ENCODE measurements at places on chromosomes 12 and 14. TPM values are rescaled to one million over a fixed set of nuclear protein-coding genes. Genes with fewer than 3 reads are reported as not detected.
A peak's percentile ranks its signal among the peaks of the same experiment; 100 is the strongest.

Gene SLC4A8
- total RNA-seq, result 30.0 TPM

Gene TPH2
- total RNA-seq, result 0.11 TPM

- H3K36me3 ChIP-seq, result no peaks in the 10 kb centered on the region
- peaks cover 4% of the 10 kb centered on the region for H3K4me1 ChIP-seq
- no peak for DNase-seq
These were observed 2.1 kb downstream of the GNPTAB start for GRCh38 chr12:101828463-101829196.

DNA sequence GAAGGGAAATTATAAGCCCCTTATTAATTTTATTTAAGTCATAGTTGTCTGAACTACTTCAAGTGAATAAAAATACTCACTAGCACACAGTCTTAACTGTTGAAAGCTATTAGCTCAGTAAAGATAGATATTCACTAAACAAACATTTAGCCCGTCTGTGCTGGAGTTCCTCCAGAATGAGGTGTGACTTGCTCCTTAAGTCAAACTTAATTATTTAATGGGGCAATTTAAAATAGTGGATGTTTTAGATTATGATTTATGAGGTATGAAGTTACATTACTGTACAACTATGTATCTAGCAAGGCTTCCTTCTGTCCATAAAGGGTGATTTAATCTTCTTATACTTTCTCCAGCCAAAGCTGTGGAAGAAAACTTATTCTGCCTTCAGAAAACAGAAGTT lies 414.0 kb upstream of the FLRT2 start:
- H3K4me1 ChIP-seq, result no peaks in the 10 kb centered on the region
- H3K27ac ChIP-seq, result no peak overlapping the region
- no peak overlapping the region for H3K4me3 ChIP-seq
- DNase-seq, result no peak

DNA sequence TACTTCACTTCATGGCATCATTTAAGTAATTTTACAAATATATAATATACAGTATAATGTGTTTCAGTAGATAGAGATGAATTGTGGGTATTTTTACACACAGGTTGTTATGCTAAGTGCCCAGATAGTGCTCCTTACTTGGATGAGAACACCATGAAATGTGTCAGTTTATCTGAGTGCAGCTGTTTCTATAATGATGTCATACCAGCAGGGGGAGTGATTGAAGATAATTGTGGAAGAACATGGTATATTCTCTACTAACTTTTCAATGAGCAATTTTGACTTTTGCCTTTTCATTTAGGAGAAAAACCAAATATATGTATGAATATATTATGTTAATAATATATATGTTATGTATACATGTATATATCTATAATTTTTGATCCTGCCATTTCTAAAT lies 221.6 kb downstream of the LRRK2 start:
- no peak overlapping the region for H3K27ac ChIP-seq
- no peak for DNase-seq
- no peaks in the 10 kb centered on the region for H3K36me3 ChIP-seq
- H3K27me3 ChIP-seq, result no peaks in the 10 kb centered on the region
- H3K4me3 ChIP-seq, result no peak overlapping the region

DNA sequence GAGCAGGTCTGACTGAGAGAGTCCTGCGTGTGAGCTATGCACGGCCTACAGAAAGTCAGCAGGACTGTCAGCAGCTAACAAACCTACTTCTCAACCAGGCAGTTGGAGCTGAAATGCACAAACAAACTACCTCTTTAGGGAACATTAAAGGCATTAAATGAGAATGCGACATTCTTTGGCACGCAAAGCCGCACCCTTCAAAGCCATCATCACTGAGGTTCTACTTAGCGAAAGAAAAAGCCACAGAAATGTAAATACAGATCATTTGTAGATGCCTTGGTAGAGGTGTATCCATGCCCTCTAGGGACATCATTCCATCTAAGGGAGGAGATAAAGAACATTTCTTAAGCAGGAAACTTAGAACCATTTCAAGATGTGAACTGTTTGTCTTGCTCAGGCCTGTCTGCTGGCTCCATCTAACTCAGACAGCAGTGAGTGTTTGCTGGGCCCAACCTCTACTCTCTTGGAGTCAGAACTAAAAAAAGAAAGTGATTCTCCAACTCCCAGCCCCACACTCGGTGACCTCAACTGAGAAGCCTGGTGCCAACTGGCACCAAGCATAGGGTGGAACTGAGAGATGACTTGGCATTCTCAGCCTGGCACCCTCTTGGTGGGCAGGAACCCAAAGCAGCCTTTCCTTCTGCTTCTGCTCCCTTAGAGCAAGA lies 63.5 kb upstream of the MBIP start:
- H3K4me3 ChIP-seq, result no peak overlapping the region
- DNase-seq, result peak; percentile 86
- no peak overlapping the region for H3K27ac ChIP-seq
- H3K36me3 ChIP-seq, result no peaks in the 10 kb centered on the region
- peaks cover 4% of the 10 kb centered on the region for H3K4me1 ChIP-seq
- no peaks in the 10 kb centered on the region for H3K27me3 ChIP-seq

DNA sequence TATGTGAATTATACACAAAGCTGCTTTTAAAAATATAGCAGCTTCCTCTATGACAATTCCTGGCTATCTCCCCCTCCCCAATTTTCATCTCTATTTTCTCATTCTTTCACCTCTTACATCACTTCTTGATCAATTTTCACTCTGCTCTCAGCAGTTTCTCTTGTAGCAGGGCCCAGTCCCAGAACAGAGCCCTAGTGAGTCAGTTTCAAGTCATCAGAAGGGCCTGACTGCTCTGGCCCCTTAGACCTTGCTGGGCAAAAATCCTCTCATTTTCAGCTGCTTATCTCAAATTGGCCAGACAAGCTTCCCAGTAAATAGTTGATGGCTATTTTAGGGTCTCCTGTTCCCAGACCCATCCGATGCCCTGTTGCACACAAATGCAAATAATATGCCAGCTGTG lies 101.4 kb downstream of the TTC7B start:
- H3K4me3 ChIP-seq, result no peak overlapping the region
- no peaks in the 10 kb centered on the region for H3K4me1 ChIP-seq
- no peak for DNase-seq
- H3K27ac ChIP-seq, result no peak overlapping the region
- H3K27me3 ChIP-seq, result no peaks in the 10 kb centered on the region

DNA sequence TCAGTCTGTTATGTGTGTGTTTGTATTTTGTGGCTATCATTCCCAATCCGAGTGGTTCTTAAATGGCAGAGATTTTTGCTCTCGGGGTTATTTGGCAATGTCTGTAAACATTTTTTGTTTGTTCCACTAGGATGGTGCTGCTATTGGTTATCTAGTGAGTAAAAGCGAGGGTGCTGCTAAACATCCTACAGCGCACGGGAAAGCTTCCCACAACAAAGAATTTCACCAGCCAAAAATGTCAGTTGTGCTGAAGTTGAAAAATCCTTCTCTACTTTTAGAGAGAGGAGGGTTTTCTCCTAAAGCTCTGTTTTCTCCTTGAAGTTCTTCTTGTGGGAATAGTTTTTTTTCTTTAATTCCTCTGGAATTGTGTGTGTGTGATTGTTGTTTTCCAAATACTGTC lies 2.4 kb downstream of the EXD2 start:
- H3K27ac ChIP-seq, result no peak overlapping the region
- no peaks in the 10 kb centered on the region for H3K27me3 ChIP-seq
- H3K36me3 ChIP-seq, result no peaks in the 10 kb centered on the region
- no peak for DNase-seq
- no peaks in the 10 kb centered on the region for H3K4me1 ChIP-seq

- no peaks in the 10 kb centered on the region for H3K4me1 ChIP-seq
- H3K36me3 ChIP-seq, result no peaks in the 10 kb centered on the region
- H3K27me3 ChIP-seq, result no peaks in the 10 kb centered on the region
- H3K4me3 ChIP-seq, result no peak overlapping the region
These were observed 140.3 kb upstream of the SEL1L start for GRCh38 chr14:81673930-81674329.

- no peaks in the 10 kb centered on the region for H3K27me3 ChIP-seq
- no peak overlapping the region for H3K27ac ChIP-seq
- H3K4me1 ChIP-seq, result no peaks in the 10 kb centered on the region
These were observed 1118.9 kb downstream of the VRK1 start for GRCh38 chr14:97916100-97916499.

GRCh38 chr14:72578514-72578913 lies 315.4 kb downstream of the DPF3 start:
- no peak overlapping the region for H3K27ac ChIP-seq
- H3K36me3 ChIP-seq, result no peaks in the 10 kb centered on the region
- H3K4me3 ChIP-seq, result no peak overlapping the region
- H3K4me1 ChIP-seq, result peaks cover 4% of the 10 kb centered on the region
- DNase-seq, result no peak

All from spinal cord (tissue), 10 donors.